Activated CD4-positive, alpha-beta T cell treated with anti-CD3 and anti-CD28 coated beads for 36 hours (primary cell): ENCODE measurements at places on chromosomes 2 and 18. TPM values are rescaled to one million over a fixed set of nuclear protein-coding genes. Genes with fewer than 3 reads are reported as not detected.

- H3K4me3 ChIP-seq = peak overlapping the region; percentile 42
- peaks cover 35% of the 10 kb centered on the region for H3K27me3 ChIP-seq
- H3K27ac ChIP-seq = peak overlapping the region; percentile 53
- peak; percentile 11 for DNase-seq
- H3K4me1 ChIP-seq = peaks cover 82% of the 10 kb centered on the region
These were observed 131.5 kb downstream of the HDAC4 start for GRCh38 chr2:239269173-239269885.

DNA sequence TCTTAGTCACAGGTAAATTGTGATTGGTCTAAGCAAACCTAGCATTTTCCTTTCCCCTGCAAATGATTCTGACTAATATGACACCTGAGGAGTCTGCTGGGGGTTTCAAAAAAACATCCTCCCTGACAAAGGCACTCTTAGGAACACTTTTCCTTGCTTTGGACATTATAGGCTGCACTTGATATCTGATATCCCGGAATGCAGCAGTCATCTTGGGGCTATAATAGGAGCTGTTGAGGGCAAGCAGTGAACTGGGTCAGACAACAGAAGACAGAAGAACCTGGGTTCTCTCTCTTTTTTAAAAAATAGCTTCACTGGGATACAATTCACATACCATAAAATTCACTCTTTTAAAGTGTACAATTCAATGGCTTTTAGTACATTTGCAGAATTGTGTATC, 229.3 kb downstream of the RAB3GAP1 start:
- no peaks in the 10 kb centered on the region for H3K27me3 ChIP-seq
- no peak for DNase-seq
- H3K4me1 ChIP-seq = no peaks in the 10 kb centered on the region
- no peak overlapping the region for H3K4me3 ChIP-seq
- no peak overlapping the region for H3K27ac ChIP-seq

DNA sequence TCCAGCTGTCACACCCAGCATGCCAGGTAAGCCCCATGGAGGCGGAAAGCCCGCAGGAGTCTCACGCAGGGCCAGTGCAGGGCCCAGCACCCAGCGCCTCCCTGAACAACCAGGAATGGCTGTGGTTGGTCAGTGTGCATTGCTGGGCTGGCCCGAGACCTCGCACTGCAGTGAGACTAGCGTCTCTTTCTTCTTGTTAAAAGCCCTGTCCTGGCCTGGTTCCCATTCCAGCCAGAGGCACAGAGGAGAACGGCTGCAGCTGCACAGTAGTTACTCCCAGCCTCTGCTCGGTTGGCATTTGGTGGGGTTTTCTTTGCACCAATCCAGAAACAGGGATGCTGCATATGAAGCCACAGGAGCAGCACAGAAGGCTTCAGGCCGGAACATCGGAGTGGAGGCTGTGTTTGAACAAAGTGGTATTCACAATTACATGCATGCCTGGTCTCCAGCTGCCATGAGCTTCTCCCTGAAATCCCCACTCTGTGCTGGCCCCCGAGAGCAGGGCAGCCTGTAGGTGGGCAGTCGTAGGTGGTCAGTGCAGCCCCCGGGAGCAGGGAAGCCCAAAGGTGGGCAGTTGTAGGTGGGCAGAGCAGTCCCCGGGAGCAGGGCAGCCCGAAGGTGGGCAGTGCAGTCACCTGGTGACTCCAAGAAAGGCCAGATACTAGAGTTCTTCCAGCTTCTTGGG, 163.7 kb upstream of the PXDN start:
- no peak overlapping the region for H3K27ac ChIP-seq
- no peaks in the 10 kb centered on the region for H3K4me1 ChIP-seq
- no peak overlapping the region for H3K4me3 ChIP-seq
- no peak for DNase-seq
- H3K36me3 ChIP-seq = no peaks in the 10 kb centered on the region

DNA sequence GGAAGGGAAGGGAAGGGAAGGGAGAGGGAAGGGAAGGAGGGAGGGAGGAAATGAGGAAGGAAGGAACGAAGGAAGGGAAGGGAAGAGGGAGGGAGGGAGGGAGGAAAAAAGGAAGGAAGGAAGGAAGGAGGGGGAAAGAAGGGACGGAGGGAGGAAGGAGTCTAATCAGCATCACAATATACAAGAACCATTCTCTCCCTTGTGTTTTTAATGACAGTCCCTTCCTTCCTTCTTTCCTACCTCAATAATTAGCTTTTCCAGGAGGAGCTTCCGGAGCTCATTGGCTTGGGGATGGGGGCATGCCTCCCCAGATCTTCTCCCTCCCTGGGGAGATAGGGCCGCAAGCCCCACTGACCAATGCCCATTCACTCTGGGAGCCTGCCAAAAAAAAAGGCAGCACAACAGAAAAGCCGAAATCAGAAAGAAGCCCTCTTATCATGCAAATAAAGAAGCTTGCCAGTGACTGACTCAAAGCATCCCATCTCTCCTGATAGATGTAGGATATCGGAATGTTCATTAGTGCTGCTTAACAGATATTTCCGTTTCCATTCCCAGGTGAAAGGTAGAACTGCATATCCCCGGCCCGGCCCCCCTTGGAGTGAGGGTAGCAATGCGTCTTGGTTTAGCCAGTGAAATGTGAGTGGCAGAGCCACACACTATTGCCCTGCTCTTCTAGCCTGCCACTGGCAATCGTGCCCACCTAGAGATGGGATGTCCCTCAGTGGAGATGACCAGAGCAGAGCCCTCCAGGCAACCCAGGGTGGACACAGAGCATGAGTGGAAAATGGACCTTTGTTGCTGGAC, 17.8 kb upstream of the SMAD7 start:
- H3K36me3 ChIP-seq = no peaks in the 10 kb centered on the region
- DNase-seq = no peak
- H3K4me1 ChIP-seq = peaks cover 2% of the 10 kb centered on the region
- H3K27ac ChIP-seq = no peak overlapping the region

DNA sequence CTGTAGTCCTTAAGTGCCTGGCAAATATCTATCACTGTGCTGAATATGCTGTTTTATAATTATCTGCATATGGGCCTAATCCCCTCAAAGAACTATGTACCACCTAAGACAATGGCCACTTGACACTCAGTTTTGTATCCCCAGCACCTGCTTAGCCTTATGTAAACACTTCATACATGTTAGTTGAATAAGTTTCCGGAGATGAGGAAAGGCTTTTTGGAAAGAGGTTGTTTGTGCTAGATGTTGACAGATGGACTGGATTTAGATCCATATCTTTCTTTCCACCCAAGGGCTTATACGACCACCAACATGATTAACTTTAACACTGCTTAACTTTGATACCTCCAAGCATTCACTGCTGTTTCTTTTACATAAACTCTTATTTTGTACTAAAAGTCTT, 63.3 kb downstream of the FAM228A start:
- no peak for DNase-seq
- H3K4me1 ChIP-seq = no peaks in the 10 kb centered on the region
- H3K27ac ChIP-seq = no peak overlapping the region
- peaks cover 5% of the 10 kb centered on the region for H3K36me3 ChIP-seq
- no peak overlapping the region for H3K4me3 ChIP-seq

DNA sequence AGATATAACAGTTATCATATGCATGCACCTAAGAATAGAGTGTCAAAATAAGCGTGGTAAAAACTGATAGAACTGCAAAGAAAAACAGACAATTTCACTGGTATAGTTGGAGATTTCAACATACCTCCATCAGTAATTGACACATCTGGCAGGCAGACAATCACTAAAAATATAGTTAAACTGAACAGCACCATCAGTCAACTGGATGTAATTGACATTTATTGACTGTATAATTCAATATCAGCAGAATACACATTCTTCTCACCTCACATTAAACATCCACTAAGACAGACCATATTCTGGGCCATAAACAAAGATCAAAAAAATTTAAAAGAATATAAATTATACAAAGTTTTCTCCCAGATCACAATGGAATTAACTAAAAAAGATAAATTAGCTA, 378.5 kb upstream of the RGPD4 start:
- no peak for DNase-seq
- H3K4me3 ChIP-seq = no peak overlapping the region
- no peaks in the 10 kb centered on the region for H3K4me1 ChIP-seq
- H3K27ac ChIP-seq = no peak overlapping the region
- no peaks in the 10 kb centered on the region for H3K27me3 ChIP-seq

GRCh38 chr18:61574665-61575064, 241.4 kb downstream of the CDH20 start:
- DNase-seq = no peak
- no peak overlapping the region for H3K27ac ChIP-seq
- no peaks in the 10 kb centered on the region for H3K36me3 ChIP-seq
- H3K4me1 ChIP-seq = no peaks in the 10 kb centered on the region

- DNase-seq = peak; percentile 53
- no peaks in the 10 kb centered on the region for H3K36me3 ChIP-seq
- H3K27me3 ChIP-seq = no peaks in the 10 kb centered on the region
- H3K27ac ChIP-seq = no peak overlapping the region
These were observed 136.5 kb upstream of the HAAO start for GRCh38 chr2:42928692-42929545.

- peaks cover 7% of the 10 kb centered on the region for H3K36me3 ChIP-seq
- no peak overlapping the region for H3K4me3 ChIP-seq
- H3K27ac ChIP-seq = no peak overlapping the region
- DNase-seq = no peak
- no peaks in the 10 kb centered on the region for H3K27me3 ChIP-seq
- peaks cover 13% of the 10 kb centered on the region for H3K4me1 ChIP-seq
These were observed 4.3 kb downstream of the DCTN1 start for GRCh38 chr2:74375838-74376237.

- H3K36me3 ChIP-seq = no peaks in the 10 kb centered on the region
- H3K27ac ChIP-seq = no peak overlapping the region
- peaks cover 23% of the 10 kb centered on the region for H3K27me3 ChIP-seq
- H3K4me1 ChIP-seq = no peaks in the 10 kb centered on the region
- H3K4me3 ChIP-seq = no peak overlapping the region
These were observed 10.9 kb upstream of the KCNK3 start for GRCh38 chr2:26681656-26682055.

DNA sequence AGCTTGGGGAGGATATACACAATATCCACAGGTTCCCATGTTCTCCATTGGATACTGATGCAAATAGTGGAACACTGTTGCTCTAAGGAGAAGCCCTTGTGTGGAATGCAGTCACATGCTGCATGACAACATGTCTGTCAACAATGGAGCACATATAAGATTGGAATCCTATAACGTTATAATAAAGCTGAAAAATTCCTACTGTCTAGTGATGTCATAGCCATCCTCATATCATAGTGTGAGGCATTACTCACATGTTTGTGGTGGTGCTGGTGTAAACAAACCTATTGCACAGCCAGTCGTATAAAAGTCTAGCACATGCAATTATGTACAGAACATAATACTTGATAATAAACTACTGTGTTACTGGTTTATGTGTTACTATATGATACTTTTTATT, 394.7 kb downstream of the FBXO15 start:
- DNase-seq = no peak
- no peaks in the 10 kb centered on the region for H3K36me3 ChIP-seq
- no peak overlapping the region for H3K27ac ChIP-seq
- H3K4me3 ChIP-seq = no peak overlapping the region

GRCh38 chr2:170822290-170823087, 5.8 kb downstream of the GAD1 start:
- peak; percentile 76 for DNase-seq
- no peak overlapping the region for H3K27ac ChIP-seq
- H3K4me1 ChIP-seq = peaks cover 38% of the 10 kb centered on the region
- peaks cover 75% of the 10 kb centered on the region for H3K27me3 ChIP-seq

GRCh38 chr2:10584843-10585475, 104.8 kb downstream of the NOL10 start:
- DNase-seq = no peak
- H3K36me3 ChIP-seq = peaks cover 39% of the 10 kb centered on the region
- no peak overlapping the region for H3K4me3 ChIP-seq
- H3K27me3 ChIP-seq = no peaks in the 10 kb centered on the region
- H3K4me1 ChIP-seq = peaks cover 10% of the 10 kb centered on the region

DNA sequence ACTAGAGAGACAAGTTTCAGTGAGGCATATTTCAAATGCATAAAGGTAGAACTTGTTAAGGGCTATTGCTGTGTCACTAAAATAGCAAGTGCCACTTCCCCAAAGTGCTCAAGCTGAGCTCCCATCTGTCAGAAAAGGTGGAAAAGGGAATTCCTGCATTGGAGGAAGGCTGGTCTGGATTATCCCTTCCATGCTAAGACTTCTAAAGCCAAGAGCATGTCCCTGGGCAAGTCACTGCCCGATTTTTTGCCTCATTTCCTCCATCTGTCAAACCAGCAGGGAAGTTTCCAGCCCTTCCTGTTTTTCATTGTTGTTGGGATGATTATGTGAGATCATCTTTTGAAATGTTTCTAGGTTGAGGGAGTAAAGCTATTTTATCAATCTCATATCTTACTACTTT, 175.5 kb downstream of the SETBP1 start:
- no peak overlapping the region for H3K4me3 ChIP-seq
- DNase-seq = no peak
- no peaks in the 10 kb centered on the region for H3K4me1 ChIP-seq

- no peaks in the 10 kb centered on the region for H3K36me3 ChIP-seq
- H3K27me3 ChIP-seq = peaks cover 6% of the 10 kb centered on the region
- no peak overlapping the region for H3K4me3 ChIP-seq
- H3K4me1 ChIP-seq = peaks cover 6% of the 10 kb centered on the region
- H3K27ac ChIP-seq = no peak overlapping the region
- no peak for DNase-seq
These were observed 163.1 kb downstream of the ANTXR1 start for GRCh38 chr2:69175790-69176715.

DNA sequence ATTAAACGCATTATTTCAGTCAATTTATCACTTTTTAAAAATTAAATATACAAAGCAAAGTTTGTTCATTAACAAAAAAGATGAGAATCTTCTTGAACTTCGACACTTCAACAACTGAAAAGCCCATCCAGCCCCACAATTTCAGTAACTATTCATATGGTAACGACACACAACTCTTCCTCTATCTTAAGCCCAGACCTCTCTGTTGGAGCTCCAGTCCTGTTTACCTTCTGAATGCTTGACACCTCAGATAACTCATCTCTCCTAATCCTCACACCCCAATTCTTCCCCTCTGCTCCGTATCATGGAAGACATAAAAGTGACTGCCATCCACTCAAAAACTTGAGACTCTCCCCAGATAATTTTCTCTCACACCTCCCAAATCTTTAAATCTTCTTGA, 12.6 kb downstream of the USP37 start:
- no peaks in the 10 kb centered on the region for H3K27me3 ChIP-seq
- no peak for DNase-seq
- H3K36me3 ChIP-seq = peaks cover 61% of the 10 kb centered on the region
- H3K4me3 ChIP-seq = no peak overlapping the region

DNA sequence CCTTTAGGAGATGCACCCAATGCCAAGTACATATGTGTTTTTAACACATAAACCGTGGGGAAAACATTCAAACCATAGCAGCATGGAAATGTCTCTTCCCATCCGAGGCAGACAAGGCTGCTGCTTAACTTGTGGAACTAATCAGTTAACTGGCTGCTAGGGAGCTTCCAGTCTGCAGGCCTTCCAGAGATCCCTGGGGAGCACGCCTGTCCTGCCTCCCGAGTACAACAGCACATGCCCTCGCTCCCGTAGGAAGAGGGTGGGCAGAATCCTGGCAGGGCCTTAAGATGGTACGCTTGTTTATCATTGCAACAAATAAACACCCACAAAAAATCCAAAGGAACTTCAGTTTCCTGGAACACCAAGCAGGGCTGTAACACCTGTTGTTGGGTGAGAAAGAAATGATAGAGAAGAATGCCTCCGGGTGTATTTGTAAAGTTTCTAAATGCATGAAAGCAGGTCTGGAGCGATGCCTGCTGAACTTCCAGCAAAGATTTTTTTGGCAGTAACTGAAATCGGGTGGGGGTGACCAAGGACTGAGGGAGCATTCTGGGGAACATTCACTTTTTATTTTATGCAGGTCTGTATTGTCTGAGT, 56.2 kb downstream of the EDAR start:
- peaks cover 18% of the 10 kb centered on the region for H3K4me1 ChIP-seq
- H3K27me3 ChIP-seq = no peaks in the 10 kb centered on the region

The DTNA gene
- 0.48 TPM for total RNA-seq

The DYSF gene
- total RNA-seq = not detected

The UGT1A4 gene
- not detected for total RNA-seq

The GRHL1 gene
- 0.27 TPM for total RNA-seq

The PLCL1 gene
- 1.6 TPM for total RNA-seq
